ENCODE measurements at places on chromosomes 12 and 14.

- DNase-seq = no peak
These were observed 160.1 kb downstream of the SUDS3 start for GRCh38 chr12:118536306-118536906.

DNA sequence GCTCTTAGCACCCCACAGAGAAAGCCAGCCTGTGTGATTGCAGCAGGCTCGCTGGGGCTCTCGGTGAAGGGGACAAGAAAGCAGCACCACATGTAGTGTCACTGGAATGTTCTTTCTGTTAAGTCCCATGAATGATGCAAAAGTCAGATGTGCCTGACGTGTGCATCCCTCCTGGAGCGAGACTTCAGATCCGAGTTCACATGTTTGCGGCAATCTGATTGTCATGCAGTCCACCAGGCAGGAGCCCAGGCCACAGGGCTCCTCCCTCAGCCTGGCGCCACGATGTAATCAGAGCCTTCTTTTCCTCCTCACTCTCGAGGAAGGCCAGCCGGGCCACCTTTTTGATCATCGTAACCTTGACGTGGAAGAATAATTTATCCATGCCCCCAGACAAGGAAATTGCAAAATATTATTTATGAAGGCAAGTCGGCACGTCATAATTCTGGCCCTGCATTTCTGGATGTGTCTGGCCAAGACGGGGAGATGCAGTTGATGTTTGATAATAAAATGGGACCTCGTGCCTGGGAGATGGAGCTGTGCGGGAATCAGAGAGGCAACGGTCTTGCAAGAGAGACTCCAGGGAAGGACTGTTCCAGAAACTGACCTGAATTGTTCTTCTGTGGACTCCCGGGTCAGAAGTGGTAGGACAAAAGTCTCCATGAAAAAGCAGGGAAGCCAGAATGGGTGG lies 214.6 kb downstream of the PHETA1 start:
- DNase-seq = no peak

DNA sequence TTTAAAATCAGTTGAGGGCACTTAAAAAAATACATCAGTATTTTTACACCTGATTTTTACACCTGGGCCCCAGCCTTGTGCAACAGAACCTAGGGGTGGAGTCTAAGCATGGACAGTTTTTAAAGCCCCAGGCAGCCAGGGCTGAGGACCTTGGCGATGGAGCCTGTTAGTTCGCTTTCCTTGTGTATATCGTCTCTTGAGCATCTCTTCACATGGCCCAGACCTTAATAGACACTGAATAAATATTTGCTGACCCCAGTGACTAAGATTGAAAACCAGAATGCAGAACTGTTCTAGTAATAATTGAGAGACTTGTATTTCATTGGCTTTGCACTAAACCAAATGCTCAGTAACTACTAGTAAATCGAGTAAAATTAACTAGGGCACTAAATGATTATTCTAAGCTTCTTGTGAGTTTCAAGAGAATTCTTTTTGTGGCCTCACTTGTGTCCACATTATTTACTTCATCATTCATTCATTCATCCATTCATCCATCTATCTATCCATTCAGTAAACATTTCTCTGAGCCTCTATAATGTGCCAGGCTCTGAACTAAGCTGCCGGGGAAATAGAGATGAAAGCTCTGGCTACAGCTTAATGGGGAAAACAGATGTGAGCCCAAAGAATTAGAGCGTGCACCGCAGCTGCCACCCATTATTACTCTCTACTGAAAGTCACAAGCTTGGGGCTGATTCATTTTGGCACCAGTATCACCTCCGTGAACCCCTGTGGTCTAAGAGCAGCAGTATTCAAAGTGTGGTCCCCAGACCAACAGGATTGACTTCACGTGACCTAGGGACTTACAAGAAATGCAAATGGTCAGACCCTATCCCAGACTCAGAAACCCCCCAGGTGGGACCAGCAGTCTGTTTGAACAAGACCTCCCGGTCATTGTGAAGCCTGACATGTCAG lies 30.7 kb upstream of the BCL7A start:
- DNase-seq = peak; percentile 76

GRCh38 chr12:131133015-131133905 lies 179.6 kb downstream of the ADGRD1 start:
- no peak for DNase-seq

- no peak for DNase-seq
These were observed 105.1 kb upstream of the AMIGO2 start for GRCh38 chr12:47184813-47185212.

DNA sequence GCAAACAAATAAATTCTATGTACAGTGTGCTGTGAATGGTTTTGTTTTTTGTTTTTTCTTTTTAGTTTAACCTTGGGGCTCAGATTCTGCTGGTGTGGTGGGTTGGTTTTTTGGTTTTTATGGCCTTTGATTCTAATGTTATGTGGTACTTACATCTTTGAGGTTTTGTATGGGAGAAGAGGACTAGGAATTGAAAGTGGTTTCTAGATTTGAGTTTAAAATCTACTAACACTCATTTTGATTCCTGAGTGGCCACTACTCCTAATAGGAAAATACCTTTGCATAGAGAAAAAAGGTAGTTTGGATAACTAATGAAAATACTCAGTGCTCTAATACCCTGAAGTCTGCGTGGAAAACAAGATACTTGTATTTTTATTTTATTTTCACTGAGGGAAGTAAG lies 137.7 kb downstream of the MON2 start:
- no peak for DNase-seq

DNA sequence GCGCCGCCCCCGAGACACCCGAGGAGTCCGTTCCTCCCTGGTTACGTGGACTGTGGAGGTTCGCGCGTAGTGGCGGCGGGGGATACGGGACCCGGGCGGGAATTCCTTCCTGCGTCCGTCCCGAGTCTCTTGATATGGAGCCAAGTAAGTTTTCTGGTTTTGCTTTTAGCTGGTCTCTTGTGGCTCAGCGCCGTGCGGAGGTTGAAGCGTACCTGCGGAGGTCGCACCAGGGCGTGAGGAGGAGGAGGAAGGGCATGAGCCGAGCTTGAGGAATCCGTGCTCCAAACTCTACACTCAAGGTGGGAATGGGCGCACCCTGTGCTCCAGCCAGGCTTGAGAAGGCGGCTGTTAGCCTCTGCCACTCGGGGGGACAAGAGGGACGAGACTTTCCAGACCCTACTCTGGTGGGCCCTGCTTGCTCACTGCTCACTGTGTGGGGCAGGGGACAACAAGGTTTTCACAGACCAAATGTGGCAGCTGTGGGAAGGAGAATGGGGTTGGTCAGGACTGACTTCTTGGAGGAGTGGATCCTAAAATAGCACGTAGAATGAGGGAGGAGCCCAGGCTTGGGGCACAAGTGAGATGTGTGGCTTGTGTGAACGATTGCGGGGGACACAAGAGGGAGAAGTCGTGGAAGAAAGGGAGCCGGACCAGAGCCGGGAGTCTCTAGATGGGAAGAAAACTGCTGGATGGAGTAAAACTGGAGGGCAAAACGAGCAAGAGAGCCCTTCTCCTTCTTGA lies 577 bp downstream of the ATG101 start:
- DNase-seq = no peak

DNA sequence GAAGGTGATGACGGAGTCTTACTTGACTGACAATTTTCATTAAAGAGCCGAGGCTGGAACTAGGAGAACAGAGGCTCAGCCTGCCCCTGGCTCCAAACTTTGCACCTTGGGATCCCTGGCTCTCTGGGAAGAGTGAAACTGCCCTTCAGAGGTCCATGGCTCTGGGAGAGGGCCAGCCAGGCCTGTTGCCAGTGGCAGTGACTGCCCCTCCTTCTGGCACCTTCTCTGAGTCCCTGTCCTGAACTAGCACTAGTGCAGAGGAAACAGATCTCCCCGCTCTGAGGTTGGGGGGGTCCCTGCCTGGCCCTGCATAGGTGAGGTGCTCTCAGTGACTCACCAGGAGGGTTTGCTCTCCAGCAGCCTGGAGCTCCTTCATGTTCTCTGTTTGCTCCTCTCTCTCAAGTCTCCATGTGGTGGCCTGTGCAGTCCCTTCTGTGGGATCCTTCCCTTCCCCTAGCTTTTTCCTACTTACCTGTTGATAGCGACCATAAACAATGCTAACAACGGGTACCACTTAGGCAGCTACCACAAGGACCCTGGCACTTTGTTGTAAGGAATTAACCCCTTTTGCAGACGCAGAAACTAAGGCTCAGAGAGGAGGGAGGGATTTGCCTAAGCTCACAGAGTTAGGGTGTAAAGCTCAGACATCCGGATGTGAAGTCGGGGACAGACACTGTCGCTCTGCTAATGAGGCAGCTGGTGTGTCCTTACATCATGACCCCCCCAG lies 22.4 kb downstream of the FAM222A start:
- no peak for DNase-seq

- no peak for DNase-seq
These were observed 58.2 kb upstream of the ZFP36L1 start for GRCh38 chr14:68851078-68851477.

GRCh38 chr14:98415766-98416165 lies 856.2 kb downstream of the BCL11B start:
- DNase-seq = no peak

DNA sequence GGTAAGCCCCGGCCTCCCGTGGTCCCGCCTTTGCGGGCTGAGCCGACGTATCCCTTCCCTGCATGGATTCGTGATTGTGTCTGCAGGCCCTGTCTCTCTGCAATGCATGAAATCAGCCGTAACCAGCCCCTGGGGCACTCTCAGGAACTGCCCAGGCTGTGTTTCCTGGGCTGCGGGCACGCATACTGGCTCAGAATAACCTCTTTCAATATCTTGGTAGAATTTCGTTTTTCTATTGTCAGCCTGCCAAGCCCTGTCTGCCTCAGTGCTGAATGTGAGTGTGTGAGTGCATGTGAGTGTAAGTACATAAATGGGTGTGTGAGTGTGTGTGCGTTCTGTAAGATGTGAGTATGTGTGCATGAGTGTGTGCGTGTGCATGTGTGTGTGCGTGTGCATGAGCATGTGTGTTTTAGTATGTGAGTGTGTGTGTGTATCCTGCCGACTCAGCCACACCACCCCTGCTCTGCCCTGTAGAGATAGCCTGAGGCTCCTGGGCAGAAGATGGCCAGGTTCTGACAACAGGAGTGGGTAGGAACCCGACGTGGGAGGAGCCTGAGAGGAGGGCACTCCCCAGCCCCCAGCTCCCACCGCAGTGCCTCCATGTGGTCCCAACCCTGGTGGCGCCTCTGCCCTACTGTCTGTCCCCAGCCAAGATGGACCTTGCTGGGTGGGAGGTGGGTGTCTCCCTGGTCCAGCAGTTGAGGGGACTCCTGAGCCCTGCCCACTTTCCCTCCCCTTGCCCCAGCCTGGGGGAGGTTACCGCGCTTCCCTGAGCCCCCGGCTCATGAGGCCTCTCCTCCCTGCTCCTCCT lies 268.8 kb downstream of the ADGRD1 start:
- peak; percentile 44 for DNase-seq

GRCh38 chr12:28460420-28461130 lies 270.3 kb downstream of the CCDC91 start:
- DNase-seq = peak; percentile 3

GRCh38 chr14:70714055-70714550 lies 72.4 kb downstream of the TTC9 start:
- DNase-seq = peak; percentile 47

GRCh38 chr12:122980183-122981035 lies at the start of gene ARL6IP4:
Gene ARL6IP4 (plus strand): TSS chr12:122980681. CDS start chr12:122981140, 459 bp downstream.
- DNase-seq = peak; percentile 94

All from GM20000 (cell line).